Stimulated activated CD8-positive, alpha-beta memory T cell treated with anti-CD3 and anti-CD28 coated beads, Interleukin-7, amount 100 ng/mL, for 24 hours (primary cell): ENCODE measurements at places on chromosomes 2 and 18.

DNA sequence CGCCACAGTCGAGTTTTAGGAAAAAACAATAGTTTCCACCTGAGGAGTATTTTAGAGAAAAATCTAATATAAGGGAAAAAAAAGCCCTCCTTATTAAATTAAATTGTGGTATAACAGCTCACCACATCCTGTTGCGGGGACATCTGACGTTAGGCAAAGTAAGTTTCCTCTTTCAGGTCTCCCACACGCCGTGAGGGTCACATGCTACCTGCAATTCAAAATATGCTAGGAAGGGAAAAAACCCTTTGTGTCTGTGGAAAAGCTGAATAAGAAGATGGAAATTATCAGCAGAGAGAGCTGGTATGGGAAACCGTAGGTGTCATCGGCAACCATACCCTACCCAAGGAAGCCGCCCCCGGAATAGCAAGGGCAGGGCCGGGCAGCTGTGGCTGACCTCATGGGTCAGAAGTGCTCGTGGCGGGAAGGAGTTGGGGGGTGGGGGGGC lies 128.0 kb downstream of the NFATC1 start:
- DNase-seq, result peak; percentile 45

DNA sequence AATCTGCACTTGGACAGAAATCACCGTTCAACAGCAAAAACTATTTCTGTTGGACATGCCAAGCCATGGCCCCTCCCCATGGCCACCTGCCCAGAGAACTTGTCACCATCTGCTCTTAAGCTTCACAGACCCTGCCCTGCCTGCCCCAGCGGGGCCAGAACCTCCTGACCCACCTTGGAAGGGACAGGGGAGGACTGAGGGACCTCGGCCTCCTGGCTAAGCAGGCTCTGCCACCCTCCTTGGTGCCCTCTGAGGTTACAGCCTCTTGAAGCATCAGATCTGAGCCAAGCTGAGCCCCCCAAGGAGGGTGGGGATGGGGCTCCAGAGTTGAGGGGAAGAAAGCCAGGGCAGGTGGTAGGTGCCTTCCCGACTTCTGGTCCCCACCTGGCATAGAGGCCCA lies 6.5 kb downstream of the TEX261 start:
- DNase-seq, result no peak

- DNase-seq, result no peak
Measured at GRCh38 chr2:164690361-164690760, 69.1 kb upstream of the GRB14 start.

- DNase-seq, result no peak
Measured at GRCh38 chr2:219214141-219214540, 4.6 kb downstream of the ABCB6 start.

GRCh38 chr2:52314231-52314630 lies 1282.3 kb upstream of the NRXN1 start:
- DNase-seq, result no peak

- DNase-seq, result no peak
Measured at GRCh38 chr18:58505181-58505580, 123.7 kb downstream of the ALPK2 start.

DNA sequence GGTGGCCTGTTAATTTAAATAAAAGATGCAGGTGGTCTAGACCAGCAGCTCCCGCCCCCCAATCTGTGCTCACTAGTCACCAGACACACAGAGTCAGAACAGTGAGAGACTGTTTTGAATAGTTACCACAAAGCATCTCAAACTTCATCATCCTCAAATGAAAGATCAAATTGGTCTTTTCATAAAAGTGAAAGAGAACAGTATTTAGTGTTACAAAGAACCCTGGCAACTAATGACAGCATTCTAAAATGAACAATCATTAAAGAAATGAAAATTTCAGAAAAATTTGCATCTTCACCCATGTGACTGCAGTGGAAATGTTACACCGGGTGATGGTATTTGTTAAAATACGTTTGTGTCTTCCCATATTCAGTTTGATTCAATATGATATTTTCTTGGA lies 65.5 kb upstream of the PMAIP1 start:
- DNase-seq, result no peak

DNA sequence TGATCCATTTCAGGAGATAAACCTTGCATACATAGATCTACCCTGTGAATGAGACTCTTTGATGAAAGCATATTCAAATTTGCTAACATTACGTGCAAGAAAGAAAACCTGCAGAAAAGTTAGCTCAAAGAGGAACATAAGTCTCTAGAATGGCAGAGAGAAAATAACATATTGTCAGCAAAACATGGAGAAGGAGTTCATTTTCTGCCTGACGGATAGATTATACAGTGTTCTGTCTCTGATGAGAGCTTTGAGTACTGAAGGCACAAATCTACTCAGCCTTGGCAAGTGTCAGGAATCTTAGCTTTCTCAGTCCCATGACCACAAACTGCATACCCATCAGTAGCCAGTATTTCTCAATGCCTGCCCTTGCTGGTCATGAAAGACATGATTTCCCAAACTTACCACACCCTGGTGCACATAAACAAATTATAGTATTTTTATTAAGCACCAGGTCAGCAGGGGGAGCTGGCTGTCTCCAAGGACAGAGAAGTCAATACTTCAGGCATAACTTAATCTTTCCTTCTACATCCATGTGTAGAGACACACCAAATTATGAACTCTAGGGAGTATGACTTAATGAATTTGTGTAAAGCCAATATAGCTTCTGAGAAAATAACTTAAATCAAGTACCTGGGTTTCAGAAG lies 401.2 kb upstream of the SOX11 start:
- DNase-seq, result no peak

GRCh38 chr2:198371921-198372543 lies 567.6 kb downstream of the PLCL1 start:
- DNase-seq, result no peak

- no peak for DNase-seq
Measured at GRCh38 chr2:53727921-53728320, 39.7 kb upstream of the CHAC2 start.

GRCh38 chr2:35978218-35978617 lies 377.4 kb upstream of the CRIM1 start:
- DNase-seq, result no peak

GRCh38 chr2:40037303-40037702 lies 258.2 kb upstream of the THUMPD2 start:
- no peak for DNase-seq

- DNase-seq, result no peak
Measured at GRCh38 chr18:71665131-71665530, 879.0 kb downstream of the CBLN2 start.

DNA sequence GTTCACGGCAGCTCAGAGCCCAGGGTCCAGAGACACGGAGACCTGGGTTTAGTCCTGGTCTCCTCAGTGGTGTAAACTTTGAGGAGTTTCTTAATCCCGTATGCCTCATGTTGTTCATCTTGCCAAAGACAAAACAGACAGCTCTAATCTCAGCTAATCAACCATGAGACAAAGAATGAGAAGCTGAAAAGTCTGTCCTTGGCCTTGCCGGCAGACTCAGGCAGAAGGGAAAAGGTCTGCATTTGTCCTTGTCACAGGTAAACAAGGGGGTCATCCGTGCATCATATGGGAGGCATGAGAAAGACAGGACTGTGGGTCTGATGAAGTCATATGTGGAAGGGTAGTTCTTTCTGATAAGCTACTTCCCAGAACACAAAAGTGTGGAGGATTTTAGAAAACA lies 1.8 kb upstream of the ARMC9 start:
- DNase-seq, result no peak

- DNase-seq, result no peak
Measured at GRCh38 chr2:236086971-236087465, 81.2 kb downstream of the GBX2 start.

- DNase-seq, result no peak
Measured at GRCh38 chr2:60259781-60260180, 293.7 kb downstream of the BCL11A start.

DNA sequence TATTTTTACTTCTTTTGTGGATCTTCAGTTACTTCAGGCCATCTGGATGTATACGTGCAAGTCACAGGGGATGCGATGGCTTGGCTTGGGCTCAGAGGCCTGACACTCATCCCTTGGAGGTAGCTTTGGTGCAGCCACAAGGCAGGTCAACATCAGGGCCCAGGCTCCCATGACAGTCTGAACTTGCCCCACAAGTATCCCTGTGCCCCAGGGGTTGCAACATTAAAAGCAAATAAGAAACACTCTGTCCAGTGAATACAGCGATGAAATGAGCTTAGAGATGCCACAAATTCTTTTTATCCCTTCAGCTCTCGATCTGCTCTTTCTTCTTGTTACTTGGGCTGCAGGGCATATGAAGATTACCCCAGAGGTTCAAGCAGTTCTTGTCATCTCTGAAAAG lies 13.0 kb upstream of the CXCR1 start:
- DNase-seq, result no peak

DNA sequence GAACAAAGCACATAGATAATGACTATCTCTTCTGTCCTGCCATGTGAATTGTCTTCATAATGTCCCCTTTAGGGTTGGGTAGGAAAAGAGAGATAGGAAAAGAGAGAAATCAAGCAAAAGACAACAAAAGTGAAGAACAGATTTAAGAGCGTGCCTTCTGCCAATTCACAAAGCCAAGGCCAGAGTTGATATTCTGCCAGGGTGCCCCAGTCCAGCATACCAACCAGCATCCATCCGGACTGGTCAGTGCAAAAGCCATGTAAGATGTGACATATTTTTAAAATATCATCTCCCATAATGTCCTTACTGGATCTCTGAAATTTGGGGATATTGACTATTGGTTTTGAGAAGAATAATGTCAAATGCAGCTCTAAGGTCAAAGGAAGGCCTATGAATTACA lies 35.7 kb upstream of the KLF7 start:
- DNase-seq, result no peak
